Posterior cingulate gyrus (tissue), 11 donors: ENCODE measurements at places on chromosomes 3 and 15.

DNA sequence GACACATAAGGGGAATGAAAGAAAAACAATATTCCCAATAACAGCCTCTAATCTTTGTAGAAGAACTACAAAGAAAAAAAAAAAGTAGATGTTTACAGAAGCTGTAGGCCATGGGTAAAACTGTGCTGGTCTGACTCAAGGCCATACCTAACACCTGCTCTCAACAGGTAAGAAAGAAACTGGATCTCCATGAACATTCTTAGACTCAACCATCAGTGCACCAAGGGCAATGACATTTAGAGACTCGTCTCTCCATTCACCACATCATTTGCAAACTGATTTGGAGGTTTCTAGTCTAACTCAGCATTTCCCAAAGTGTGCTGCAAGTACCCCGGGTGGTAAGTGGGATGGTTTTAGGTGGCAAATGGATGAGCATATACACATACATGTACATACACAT lies 164.2 kb downstream of the FOXP1 start:
- no peak for DNase-seq

DNA sequence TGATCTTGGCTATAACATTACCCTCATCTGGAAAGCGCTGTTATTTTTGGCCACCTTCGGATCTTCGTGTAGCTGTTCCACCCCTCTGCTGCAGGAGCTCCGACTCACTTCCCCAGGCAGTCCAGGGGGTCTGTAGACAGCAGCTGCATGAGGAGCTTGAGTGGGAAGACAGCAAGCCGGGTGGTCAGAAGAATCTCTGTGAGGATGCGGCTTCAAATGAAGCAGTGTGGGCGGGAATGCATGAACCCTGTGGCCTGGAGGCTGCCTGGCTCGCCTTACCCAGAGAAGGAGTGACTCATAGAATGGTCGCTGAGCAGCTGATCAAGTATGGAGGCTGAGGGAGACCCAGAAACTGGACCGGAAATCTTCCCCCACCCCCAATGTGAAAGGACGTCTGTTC lies 45.2 kb upstream of the NR2F2 start:
- no peak for DNase-seq

DNA sequence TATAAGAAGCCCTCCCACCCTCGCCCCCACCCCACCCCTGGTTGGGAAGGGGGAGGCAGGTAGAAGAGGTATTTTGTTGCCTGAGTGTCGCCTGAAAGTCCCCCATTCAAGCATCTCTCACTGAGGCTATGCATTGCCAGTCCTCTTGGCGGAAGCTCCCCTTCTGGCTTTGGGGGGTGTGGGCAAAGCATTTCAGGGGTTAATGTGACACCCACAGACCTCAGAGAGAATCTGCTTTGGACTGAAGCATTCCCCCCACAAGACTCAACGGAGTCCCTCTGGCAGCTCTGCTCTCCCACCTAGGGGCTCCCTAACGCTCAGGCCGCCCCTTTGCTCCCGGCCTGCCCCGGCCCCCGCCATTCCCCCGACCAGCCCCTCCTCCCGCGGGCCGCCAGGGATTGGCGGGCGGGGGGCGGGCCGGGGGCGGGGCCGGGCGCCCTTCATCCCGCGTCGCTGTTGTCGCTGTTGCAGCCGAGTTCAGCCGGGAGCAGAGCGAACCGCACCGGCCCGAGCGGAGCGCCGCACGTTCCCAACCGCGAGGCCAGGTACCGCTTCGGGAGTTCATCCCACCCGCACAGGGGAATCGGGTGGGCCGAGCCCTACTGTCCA lies at the start of gene SLC38A3:
TSS of gene SLC38A3 (plus strand) at position 468 of the 609 bp plus-strand sequence. CDS start 8,929 bp downstream, outside the sequence.
- DNase-seq = no peak

- DNase-seq = no peak
Measured at GRCh38 chr3:161672478-161672877, 175.9 kb downstream of the OTOL1 start.

DNA sequence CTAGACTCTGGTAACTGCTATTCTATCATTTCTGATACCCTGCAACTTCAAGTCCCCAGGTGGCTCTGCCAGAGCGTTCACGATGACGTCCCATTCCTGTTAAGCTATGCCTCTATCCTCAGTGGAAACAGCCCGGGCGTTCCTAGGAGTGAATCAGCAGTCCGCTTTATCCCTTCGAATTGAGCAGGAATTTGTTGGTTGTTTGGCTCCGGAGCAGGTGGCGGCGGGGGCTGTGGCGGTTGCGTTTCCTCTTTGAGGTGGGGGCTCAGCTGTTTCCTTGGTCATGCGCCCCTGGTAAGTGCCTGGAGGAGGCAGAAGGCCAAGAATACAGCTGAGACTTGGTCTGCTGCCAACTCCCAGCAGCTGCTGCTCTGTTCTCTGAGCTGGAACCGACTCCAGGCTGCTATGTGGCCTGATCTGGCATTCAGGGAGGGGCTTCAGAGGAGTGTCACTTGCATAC lies 25.2 kb downstream of the ARPP21 start:
- peak; percentile 79 for DNase-seq

- DNase-seq = no peak
Measured at GRCh38 chr3:42174679-42175385, 83.7 kb downstream of the TRAK1 start.

DNA sequence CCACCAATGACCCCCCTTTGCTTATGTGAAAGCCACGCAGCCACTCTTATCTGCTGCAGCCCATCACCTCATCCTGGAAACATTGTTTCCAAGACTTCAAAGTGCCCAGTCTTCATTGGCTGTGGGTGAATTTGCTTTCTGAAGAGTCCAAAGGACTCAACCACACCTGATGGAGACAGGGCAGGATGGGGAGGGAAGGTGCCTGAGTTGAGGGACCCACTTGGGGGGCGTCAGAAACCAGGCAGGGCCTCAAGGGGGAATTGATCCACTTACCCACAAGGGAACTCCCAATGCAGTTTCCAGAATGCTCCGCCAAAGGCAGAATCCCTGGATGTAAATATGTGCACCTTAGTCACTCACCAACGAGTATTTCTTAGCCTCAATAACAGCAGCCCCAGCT lies 147.9 kb upstream of the ATP2B2 start:
- DNase-seq = no peak

DNA sequence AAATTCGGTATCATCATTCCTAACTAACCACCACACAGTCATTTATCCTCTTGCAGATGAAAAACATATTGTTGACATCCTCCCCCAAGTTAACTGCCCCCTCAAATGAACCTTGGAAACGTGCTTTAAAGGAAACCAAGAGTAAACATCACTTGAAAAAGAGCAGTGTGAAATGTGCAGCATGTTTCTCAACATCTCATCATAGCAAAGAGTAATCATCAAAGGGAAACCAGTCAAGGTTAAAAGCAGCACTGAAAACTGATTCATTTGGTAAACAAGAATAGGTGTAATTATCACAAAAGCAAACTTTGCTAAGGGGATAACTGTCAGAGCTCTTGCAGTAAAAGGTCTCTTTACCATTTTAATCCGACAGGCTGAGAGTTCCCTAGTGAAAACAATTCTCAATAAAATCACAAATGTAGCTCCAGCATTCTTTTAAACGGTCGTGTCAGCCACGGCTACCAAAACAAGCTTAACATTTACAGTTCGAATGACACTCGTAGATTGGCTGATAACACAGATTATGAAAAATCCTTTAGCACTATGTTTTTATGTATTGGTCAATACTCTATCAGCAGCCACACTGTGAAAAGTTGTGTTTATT lies 461.0 kb downstream of the GBE1 start:
- DNase-seq = no peak

GRCh38 chr3:48709051-48709461 lies 8.0 kb downstream of the IP6K2 start:
- DNase-seq = no peak

DNA sequence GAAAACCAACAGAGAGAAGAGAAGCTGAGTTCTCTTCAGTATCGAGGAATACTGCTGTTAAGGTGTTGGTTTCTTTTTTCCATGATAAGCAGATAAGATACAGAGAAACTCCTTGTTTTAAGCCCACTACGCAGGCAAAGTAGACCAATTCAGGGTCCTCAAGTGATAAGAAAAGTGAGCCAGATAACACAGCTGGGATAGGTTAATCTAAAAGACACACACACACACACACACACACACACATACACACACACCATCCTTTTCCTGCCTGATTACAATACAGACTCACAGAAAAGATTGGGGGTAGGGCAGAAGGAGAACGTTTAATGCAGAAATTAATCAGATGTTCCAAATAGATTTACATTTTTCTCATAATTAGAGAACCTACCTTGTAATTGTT lies 6.5 kb upstream of the PHLDB2 start:
- DNase-seq = no peak

GRCh38 chr3:133125171-133125570 lies 87.0 kb downstream of the TMEM108 start:
- no peak for DNase-seq

DNA sequence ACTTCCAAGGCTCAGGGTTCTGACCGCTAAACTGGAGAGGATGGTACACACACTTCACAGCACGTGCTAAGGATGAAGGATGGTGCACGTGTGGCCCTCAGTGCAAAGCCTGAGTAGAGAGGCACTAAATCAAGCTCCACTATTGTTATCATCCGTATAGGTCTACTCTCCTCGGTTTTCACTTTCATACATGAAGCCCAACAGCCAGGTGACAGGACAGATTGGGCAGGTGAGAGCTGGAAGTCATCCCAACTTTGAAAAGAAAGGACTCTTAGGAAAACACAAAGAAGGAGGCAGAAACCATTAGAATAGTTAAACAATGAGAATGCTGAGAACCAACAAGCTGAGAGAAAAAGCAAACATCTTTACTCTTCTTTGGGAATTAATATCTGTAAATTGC lies 21.1 kb downstream of the MAGI1 start:
- DNase-seq = no peak

DNA sequence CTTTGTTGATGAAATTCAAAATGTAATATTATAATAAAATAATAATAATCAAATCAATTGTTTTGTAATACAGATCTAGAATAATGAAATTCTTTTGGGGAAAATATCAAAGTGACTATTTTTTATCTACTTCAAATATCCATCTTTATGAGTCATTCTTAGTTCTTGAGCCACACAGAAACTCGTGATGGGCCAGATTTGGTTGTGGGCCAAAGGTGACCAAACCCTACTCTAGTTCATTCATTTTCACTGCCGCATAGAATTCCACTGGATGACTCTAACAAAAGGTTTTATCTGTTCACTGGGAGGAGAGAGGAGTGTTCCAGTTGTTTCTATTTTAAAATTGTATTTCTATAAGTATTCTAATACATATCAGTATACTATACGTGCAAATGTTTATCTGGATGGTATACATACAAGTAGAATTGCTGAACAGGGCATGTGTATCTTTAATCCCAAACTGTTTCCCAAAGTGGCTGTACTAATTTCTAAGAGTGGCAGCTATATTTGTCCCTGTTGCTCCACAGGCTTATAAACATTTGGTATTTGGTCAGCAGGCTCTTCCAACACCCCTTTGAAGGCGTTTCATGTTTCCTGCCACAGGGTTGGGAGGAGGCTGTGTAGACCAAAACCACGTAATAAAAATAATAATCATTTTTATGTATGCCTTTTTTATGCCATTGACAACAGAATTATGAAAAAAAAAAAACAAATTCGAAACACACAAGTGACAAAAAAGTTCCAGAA lies 7.3 kb upstream of the RTP3 start:
- no peak for DNase-seq

- no peak for DNase-seq
Measured at GRCh38 chr15:85527895-85528294, 147.5 kb downstream of the AKAP13 start.

- no peak for DNase-seq
Measured at GRCh38 chr3:144770281-144770680, 798.7 kb downstream of the DIPK2A start.

GRCh38 chr3:141261472-141262307 lies 30.1 kb downstream of the PXYLP1 start:
- no peak for DNase-seq

- DNase-seq = peak; percentile 89
Measured at GRCh38 chr3:43894176-43895049, 203.7 kb downstream of the ABHD5 start.

- no peak for DNase-seq
Measured at GRCh38 chr3:25513642-25514266, 85.7 kb downstream of the RARB start.

DNA sequence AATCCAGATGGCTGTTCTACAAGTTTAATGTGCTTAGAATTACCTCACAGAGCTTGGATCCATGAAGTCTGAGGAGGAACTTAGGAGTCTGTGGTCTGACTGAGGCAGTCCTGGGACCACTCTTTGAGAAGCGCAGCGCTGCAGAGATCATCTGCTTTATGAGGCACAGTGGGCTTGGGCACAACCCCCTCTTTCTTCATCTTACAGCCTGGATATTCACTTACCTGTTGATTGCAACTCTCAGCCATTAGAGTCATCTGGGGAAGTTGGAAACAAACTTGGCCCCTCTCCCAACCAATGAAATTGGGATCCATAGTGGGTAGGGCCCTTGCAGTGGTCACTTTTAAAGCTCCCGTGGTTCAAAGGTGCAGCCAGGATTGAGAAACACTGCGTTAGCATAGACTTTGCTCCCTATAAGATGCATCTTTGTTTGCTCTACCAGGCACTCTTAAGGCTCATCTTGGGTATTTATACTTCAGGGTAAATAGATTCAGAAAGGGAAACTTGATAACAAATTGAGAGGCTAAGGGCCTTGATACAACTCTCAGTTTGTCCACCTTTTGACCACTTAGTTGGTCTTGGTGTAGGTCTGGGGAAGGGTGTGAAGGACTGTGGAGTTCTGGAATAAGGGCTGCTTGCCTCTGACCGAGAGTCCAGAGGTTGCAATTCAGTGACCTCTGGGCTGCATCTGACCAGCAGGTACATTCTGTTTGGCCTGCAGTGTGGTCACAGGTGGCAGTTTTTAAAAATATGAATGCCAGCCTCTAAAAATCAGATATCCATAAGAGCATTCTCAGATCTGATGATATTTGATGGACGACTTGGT lies 22.8 kb downstream of the FEM1B start:
- DNase-seq = no peak

DNA sequence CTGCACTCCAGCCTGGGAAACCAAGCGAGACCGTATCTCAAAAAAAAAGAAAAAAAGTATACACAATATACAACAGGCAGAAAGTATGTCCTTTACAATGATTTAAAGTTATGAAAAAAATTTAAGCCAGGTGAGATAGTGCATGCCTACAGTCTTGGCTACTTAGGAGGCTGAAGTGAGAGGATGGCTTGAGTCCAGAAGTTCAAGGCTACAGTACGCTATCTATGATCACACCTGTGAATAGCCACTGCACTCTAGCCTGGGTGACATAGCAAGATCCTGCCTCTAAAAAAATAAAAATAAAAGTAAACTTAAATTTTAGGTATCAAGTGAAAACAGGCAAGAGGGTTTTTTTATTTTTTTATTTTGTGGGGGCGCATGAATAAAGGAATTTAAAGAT lies 3.1 kb upstream of the KNSTRN start:
- DNase-seq = no peak

DNA sequence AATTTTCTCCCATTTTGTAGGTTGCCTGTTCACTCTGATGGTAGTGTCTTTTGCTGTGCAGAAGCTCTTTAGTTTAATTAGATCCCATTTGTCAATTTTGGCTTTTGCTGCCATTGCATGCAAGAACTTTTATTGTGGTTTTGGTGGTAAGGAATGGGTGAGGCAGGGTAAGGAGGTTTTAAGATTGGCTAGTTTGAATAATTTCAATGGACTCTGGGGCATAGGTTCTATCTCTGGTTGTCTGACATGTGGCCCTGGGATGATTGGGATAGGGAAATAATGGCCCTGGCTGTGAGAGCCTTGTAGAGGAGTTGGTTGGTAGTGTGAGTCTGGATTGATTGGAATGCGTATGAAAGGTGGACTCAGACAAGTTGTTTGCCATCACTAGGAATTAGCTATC lies 38.0 kb downstream of the SEC22A start:
- DNase-seq = no peak
